PC-9 (cell line): ENCODE measurements at places on chromosomes 16 and 17.

GRCh38 chr17:48589831-48590606 is at the start of gene HOXB3:
Gene HOXB3, minus strand, starts transcription at chr17:48590241. Its CDS starts 37,767 bp downstream, at chr17:48552474.
- no peak for DNase-seq

DNA sequence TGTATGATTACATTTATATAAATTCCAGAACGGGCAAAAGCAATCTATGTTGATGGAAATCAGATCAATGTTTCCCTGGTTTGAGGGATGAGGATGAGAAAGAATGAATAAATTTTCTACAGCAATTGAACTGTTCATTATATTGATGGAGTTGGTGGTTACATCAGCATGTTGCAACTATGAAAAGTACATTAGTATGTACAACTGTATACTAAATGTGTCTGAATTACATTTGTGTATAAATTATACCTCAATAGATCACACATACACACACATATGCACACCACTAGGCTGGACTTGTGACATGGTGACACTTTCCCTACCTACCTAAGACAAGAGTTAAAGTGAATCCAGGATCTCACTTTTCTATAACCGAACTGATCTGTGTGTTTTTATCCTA is 608.0 kb downstream of the CDH11 start:
- no peak for DNase-seq

- DNase-seq = no peak
These were observed 31.9 kb downstream of the UBE2O start for GRCh38 chr17:76421044-76421407.

DNA sequence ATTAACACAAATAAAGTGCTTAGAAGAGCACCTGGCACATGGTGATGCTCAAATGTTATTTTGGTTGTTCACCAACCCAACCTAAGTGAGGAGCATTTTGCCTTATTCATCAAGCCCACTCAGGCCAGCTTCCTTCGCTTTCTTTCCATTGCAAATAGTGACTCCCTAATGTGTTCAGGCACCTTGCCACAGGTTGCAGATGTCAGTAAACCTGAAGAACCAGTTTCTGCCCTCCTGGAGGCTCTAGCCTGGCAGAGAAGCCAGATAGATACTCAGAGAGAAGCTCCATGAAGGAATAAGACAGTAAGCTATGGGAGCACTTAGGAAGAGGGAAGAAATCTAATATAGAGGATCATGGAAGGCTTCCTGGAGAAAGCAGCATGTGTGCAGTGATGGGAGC is 23.9 kb downstream of the GPR139 start:
- DNase-seq = peak; percentile 51

GRCh38 chr17:55624772-55625433 is 97.8 kb downstream of the TMEM100 start:
- no peak for DNase-seq
